CD4-positive, CD25-positive, alpha-beta regulatory T cell (primary cell): ENCODE measurements at places on chromosomes 7 and 10. TPM values are rescaled to one million over a fixed set of nuclear protein-coding genes. Genes with fewer than 3 reads are reported as not detected.

DNA sequence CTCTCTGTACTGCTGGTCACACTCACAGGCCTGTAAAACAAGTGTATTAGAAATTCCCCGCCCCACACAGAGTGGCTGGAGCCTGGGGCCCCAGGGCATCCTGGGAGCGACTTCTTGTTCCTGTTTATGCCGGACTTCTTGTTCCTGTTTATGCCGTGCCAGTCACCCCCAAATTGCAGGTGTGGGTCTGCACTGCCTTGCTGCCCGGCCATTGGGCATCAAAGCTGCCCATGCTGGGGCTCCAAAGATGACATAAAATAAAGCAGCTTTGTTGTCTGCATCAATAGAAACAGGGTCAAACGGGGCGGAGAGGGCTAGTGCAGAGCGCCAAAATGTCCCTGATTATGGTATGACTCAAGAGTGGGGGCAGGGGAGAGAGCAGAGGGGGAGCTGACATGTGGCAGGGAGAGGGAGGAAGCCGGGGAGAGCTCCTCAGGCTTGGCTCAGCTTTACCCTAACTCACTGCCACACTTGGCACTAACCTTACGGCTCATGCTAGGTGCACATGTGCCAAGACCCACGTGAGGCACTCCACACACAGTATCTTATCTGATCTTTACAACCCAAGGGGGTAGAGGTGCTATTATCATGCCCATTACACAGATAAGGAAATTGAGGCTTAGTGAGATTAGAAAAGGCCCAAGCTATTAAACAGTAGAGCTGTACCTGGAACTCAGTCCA, 98.4 kb downstream of the PIP4K2A start:
- peak overlapping the region; percentile 45 for H3K4me3 ChIP-seq
- no peaks in the 10 kb centered on the region for H3K27me3 ChIP-seq
- DNase-seq, result no peak
- peaks cover 91% of the 10 kb centered on the region for H3K4me1 ChIP-seq

- H3K36me3 ChIP-seq, result no peaks in the 10 kb centered on the region
- H3K4me1 ChIP-seq, result no peaks in the 10 kb centered on the region
- H3K4me3 ChIP-seq, result no peak overlapping the region
- H3K27ac ChIP-seq, result no peak overlapping the region
- no peaks in the 10 kb centered on the region for H3K27me3 ChIP-seq
Observed at GRCh38 chr10:102313221-102313896, 68.0 kb downstream of the GBF1 start.

LRRTM3 gene
- polyA plus RNA-seq, result not detected

DNA sequence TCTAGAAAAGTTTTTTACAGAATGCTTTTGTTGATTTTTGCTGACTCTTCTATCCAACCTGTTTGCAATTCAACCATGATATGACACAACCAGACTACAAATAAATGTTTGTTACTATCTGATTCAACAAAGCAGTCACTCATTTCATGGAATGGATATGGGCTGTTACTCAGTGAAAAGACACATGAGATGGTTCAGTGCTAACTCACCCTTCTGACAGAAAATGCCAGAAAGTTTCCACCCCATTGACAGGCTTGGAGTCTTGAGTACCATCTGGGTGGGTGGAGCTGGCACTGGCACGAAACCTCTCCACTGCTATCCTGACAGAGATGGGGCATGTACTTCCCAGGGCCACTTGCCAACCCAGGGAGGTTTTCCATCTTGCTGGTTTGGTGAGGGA, 39.5 kb downstream of the RBM28 start:
- H3K4me1 ChIP-seq, result no peaks in the 10 kb centered on the region
- H3K4me3 ChIP-seq, result no peak overlapping the region
- H3K27ac ChIP-seq, result no peak overlapping the region
- peaks cover 33% of the 10 kb centered on the region for H3K36me3 ChIP-seq
- H3K27me3 ChIP-seq, result no peaks in the 10 kb centered on the region

DNA sequence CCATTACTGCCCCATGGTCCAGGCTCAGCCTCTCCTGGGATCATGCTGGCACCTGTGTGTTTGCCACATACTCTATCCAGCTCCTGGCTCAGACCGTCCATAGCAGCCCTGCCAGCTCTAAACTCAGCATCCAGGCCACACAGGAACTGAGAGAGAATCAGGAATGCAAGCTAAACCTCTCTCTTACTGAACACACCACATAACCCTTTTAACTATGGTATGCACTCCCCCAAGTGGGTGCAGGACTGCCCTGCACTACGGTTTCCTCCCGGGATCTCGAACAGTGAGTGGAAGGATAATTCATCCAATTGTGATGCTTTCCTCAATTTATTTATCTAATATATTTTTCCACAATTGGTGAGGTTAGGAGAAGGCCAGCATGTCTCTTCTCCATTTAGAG, 17.1 kb upstream of the ZNF800 start:
- no peak overlapping the region for H3K27ac ChIP-seq
- H3K4me3 ChIP-seq, result no peak overlapping the region
- H3K27me3 ChIP-seq, result no peaks in the 10 kb centered on the region
- H3K4me1 ChIP-seq, result peaks cover 26% of the 10 kb centered on the region
- no peaks in the 10 kb centered on the region for H3K36me3 ChIP-seq

- no peak for DNase-seq
- no peak overlapping the region for H3K27ac ChIP-seq
- no peaks in the 10 kb centered on the region for H3K27me3 ChIP-seq
- H3K4me3 ChIP-seq, result no peak overlapping the region
Observed at GRCh38 chr7:36995776-36996175, 271.5 kb upstream of the AOAH start.

CACNB2 gene
- polyA plus RNA-seq, result 0.49 TPM

AHR gene
- polyA plus RNA-seq, result 10.3 TPM

DNA sequence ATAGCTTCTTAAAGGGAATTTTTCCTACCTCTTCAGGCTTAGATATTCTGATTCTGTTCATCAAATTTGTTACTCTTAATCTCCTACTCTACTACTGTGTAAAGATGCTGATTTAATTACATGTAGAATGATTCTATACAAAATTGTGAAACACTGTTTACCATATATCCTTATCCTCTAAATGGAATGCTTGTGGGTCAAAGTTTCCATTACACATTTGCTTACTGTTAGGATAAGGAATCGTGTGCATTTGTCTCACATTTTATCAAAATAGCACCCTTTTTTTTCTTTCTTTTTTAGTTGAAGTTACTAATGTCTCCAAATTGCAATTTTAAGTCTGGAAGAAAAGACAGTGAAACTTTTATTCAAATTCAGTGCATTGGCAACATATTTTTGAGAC, 65.3 kb downstream of the TFEC start:
- H3K27me3 ChIP-seq, result no peaks in the 10 kb centered on the region
- H3K27ac ChIP-seq, result no peak overlapping the region
- H3K36me3 ChIP-seq, result no peaks in the 10 kb centered on the region
- no peak overlapping the region for H3K4me3 ChIP-seq

- H3K4me1 ChIP-seq, result no peaks in the 10 kb centered on the region
- no peak for DNase-seq
- H3K27ac ChIP-seq, result no peak overlapping the region
- H3K27me3 ChIP-seq, result peaks cover 7% of the 10 kb centered on the region
Observed at GRCh38 chr7:92603089-92603445, 12.9 kb upstream of the FAM133B start.

ASAH2 gene
- polyA plus RNA-seq, result 2.1 TPM

ETV1 gene
- polyA plus RNA-seq, result 0.15 TPM

DNA sequence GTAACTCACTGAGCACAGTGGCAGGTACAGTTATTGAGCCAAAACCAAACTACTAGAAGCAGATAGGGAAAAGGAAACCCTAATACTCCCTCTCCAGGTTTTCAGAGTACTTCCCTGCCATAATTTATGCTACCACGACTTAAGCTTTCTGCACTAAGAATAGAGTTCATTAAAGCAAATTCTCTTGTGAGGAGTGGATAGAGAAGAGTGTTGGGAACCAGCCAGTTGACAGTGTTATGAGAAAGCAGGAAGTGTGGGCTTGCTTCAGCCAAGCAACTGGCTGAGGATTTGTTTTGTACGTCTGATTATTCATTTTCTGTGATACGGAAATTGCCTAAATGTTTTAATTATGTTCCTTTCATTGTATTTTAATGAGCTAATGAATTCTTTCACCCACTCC, 280.5 kb downstream of the KIF20B start:
- H3K4me1 ChIP-seq, result no peaks in the 10 kb centered on the region
- no peak overlapping the region for H3K4me3 ChIP-seq
- no peak for DNase-seq
- no peaks in the 10 kb centered on the region for H3K36me3 ChIP-seq
- no peak overlapping the region for H3K27ac ChIP-seq
